ENCODE measurements at places on chromosomes 3 and 15.

DNA sequence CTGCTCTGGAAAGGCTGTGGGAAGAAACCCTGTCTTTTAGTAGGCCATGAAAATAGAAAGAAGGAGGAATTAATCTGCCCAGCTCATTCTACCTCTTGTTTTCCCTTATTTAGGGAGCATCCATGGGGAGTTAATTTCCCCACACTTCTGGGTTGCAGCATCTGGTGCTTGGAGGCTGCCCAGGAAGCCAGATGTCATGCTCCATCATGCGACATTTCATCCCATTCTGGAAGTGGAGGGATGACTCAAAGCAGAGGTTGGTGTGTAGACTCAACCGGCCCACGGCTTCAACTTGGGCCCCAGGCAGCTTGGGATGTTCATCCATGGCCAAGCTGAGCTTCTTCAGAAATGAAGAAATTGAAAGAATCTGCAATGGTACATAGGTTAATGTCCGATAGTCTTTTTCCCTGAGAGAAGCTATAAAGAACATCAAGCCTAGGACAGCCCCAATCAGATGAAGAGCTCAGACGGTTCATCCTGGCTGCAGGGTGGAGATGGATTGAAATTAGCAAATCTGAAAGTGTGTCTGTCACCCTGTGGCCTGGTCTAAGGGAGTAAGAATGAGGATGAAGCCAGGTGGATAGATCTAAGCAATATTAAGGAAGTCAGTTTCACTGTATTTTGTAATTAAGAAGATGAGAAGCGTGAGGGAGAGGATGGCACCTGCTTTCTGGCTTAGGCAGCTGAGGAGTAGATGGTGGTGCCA is 24.5 kb upstream of the PROK2 start:
- no peak for DNase-seq

- DNase-seq, result no peak
Observed at GRCh38 chr3:53196575-53197407, 35.8 kb downstream of the PRKCD start.

GRCh38 chr15:93974804-93975481 is 256.4 kb upstream of the MCTP2 start:
- DNase-seq, result no peak

DNA sequence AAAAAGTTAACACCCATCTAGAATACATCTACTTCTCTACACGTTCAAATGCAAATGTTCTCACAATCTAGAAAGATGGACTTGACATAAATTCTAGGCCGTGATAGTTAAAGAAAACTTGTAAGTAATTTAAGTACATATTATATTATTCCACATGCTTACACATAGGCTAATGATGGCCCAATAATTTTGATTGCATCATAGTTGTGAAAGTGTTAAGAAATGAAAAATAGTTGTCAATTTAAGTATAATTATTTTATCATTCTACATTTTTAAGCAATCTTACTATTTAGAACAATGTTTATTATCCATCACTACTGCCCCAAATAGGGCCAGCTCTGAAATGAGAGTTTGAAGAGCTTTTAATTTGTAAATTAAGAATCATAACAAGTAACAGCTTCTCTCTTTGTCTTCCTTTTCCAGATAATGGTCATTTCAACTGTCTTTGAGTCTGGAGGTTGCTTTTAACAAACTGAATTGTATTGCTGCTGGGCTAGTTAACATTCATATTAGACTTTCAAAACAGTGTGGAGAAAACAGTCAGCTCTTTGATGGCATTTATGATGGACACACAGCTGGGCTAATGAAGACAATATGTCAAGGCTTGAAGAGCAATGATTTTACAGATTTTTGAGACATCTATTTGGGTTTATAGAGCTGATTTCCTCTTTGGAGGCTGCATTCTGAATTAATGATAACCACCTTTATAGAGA is 246.1 kb upstream of the KCNH8 start:
- DNase-seq, result no peak

GRCh38 chr3:158727206-158728060 is 4.8 kb downstream of the RARRES1 start:
- DNase-seq, result no peak

DNA sequence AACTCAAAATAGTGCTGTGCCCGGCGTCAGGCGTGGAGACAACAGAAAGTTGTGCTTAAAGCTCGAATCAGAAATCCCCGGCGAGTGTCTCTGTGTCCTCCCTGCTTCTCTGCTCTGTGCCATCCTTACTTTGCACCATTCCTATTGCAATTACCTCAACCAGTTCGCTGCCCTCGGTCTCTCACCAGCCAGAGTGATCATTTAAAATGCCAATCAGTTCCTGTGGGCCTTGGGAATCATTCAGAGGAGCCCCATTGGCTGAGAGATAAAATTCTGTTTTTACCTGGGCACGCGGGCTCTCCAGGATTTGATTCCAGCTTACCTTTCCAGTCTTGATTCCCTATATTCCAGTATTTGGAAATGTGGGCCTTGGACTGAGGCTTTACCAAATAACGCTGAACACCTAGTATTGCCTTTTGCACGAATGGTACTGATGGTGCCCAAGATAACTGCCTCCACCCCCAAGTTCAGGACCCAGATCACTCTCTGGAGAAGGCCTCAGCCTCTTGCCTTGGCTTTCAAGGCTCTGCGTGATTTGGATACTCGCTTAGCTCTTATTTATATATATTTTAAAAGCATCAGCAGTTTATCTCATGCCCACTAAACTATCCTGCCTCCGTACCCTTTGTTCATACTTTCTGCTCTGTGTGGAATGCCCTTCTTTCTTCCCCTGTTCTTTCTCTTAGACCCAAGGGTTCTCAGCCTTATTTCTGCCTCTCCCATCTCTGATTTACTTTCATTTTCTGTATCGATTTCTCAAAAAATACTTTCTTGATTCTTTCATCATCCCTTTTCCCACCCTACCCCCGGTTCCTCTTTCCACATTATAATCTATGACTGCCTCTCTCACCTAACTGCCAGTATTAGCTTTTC is 863 bp downstream of the PSMA4 start:
- no peak for DNase-seq

DNA sequence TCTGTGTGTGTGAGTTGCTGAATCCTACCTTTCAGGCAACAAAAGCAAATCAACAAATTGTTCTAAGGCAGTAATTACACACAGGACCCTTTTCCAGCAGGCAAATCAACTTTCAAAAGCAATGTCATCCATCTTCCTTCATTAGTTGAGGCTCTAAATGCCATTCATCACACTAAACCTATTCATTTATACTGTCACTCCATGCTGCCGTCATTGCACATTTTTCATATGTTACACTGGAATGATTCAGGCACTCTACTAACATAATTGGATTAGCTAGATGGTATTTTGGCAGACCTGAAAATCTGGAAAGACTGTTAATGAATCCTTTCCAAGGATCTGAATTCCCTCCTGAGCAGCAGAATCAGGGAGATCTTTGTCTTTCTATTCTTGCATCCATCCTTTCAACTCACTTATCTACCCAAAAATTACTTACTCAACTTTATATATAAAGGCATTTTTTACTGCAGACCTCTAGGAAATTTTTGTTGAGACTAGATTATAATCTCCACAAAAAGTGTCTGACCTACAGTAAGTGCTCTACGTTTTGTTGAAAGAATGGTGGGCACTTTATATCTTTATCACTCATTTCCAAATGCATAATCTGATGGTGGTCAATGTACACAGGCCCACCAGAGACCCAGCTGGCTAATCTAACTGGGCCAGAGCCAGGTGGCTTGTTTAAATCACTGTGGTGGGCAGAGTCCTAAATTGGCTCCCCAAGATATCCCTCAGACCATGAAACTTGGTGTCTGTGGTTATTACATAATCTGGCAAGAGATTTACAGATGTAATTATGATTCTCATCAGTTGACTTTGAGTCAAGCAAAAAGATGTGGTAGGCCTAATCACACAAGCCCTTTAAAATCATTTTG is 25.0 kb downstream of the MIX23 start:
- DNase-seq, result no peak

GRCh38 chr3:12768579-12769527 is 9.8 kb upstream of the TMEM40 start:
- DNase-seq, result no peak

- no peak for DNase-seq
Observed at GRCh38 chr15:26868029-26868685, 1.3 kb downstream of the GABRA5 start.

GRCh38 chr15:92839696-92840095 is 60.4 kb upstream of the CHD2 start:
- DNase-seq, result no peak

DNA sequence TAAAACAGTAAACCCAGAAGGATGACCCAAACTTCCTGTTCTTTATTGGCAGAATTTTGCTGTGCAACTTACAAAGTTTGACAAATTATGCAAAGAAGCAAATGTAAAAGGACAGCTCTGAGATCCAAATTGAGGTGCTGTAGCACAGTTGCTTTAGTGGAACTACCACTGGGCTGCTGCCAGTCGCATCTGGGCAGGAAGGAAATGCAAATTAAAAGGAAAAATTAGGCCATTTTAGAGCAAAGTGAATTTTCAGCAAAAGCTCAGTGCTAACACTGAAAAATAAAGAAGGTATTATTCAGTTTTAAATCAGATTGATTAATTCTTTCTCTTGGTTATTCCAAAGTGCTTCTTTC is 104.5 kb downstream of the ZMAT3 start:
- DNase-seq, result no peak
